ENCODE measurements at places on chromosomes 5 and 9.

- DNase-seq, result no peak
Observed at GRCh38 chr5:31854181-31855133, 215.5 kb downstream of the PDZD2 start.

DNA sequence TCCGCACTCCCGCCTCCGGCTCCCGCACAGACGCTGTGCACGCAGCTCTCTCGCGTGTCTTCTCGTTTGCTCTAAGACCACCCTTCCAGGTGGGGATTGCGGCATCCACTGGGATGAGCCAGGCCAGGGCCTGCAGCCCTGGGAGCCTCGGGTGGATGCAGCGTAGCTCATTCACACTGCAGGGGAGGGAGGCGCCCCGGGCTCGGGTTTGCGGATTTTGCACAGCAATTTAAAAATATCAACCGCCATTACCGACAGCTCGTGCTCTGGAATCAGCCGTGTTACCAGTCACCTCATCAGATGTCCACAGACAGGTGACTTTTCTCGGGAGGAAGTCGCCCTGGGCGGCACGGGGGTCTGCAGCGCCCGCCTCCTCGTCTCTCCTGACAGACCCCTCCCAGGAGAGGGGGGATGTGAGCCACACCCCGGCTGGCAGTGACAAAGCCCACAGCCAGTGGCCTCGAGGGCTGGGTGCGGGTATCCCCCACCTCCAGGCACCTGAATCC is 20.8 kb upstream of the SLC6A3 start:
- no peak for DNase-seq

GRCh38 chr5:10832421-10832820 is 71.4 kb upstream of the DAP start:
- no peak for DNase-seq

DNA sequence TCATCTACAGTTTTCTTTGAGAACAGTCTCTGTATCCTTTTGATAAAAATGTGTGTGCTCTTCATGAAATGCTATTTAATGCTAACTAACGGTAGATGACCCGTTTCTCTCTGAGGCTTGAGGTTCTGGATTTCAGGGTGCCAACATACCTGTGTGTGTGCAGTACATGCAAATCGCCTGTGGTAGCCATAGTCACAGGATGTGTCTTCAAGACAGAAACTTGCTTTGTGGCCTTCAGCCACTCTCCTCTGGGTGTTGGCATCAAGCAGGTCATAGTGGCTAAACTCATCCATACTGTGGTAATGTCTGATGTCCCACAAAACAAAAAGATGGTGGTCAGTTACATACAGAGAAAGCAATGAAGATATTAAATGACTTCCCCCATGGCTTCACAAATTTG is 4.2 kb downstream of the LOX start:
- DNase-seq, result no peak

- no peak for DNase-seq
Observed at GRCh38 chr5:135604056-135604455, 25.3 kb upstream of the CXCL14 start.

GRCh38 chr9:130405657-130406257 is 39.0 kb upstream of the ASS1 start:
- no peak for DNase-seq

GRCh38 chr9:84293001-84293798 is 47.4 kb downstream of the SLC28A3 start:
- DNase-seq, result no peak

DNA sequence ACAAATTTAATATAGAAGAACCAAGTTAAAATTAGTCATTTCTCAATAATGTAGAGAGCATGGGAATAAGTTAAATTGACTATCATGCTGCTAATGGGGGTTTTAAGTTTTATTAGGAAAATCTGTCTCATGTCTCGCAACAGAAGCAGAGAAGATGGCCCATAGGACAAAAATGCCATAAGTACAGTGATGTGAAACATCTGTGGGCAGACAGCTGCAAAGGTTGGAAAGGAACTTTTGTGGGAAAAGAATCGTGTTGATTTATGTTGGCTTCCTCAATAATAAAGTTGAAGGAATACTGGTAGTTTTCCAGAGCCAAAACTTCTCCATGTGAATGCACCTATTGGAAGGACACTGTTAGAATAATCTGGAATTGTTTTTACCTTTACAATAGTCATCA is 44.8 kb downstream of the VCAN start:
- no peak for DNase-seq

GRCh38 chr9:95584176-95584575 is 67.4 kb upstream of the PTCH1 start:
- no peak for DNase-seq

DNA sequence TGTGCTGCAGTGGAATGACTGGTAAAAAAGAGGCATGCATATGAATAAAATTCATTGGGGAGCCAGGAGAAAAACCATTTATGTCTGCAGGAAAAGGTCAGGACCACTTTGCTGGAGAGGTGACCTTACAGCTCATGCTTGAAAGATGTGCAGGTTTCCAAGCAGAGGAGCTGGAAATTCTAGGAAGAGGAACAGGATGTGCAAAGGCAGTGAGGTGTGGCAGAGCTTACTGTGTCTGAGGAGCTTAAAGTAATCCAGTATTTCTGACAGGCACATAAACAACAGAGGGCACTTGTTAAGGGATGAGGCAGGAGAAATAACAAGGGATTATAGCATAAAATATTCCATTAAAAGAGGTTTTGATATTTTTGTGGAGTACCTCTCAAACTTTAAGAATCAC is 203.2 kb downstream of the CD180 start:
- DNase-seq, result no peak

All from NCI-H526 (cell line).